CD8-positive, alpha-beta memory T cell (primary cell): ENCODE measurements at places on chromosomes 3 and 15.

DNA sequence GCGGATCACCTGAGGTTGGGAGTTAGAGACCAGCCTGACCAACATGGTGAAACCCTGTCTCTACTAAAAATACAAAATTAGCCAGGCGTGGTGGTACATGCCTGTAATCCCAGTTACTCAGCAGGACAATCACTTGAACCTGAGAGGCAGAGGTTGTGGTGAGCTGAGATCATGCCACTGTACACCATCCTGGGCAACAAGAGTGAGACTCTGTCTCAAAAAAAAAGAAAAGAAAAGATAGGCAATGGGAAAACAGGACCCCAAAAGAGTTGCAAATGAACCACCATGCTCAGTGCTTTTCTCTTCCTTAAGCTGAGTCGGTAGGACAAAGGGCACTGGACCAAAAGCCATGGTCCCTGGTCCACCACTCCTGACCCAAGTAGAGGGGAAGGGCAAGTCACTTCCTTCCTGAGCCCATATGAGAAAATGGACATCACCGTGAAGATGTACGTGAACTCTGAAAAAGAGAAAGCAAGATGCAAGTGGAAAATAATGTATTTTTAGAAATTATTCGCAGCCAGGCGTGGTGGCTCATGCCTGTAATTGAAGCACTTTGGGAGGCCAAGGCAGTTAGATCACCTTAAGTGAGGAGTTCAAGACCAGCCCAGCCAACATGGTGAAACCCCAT lies 2.6 kb downstream of the ITGB5 start:
- DNase-seq: no peak

DNA sequence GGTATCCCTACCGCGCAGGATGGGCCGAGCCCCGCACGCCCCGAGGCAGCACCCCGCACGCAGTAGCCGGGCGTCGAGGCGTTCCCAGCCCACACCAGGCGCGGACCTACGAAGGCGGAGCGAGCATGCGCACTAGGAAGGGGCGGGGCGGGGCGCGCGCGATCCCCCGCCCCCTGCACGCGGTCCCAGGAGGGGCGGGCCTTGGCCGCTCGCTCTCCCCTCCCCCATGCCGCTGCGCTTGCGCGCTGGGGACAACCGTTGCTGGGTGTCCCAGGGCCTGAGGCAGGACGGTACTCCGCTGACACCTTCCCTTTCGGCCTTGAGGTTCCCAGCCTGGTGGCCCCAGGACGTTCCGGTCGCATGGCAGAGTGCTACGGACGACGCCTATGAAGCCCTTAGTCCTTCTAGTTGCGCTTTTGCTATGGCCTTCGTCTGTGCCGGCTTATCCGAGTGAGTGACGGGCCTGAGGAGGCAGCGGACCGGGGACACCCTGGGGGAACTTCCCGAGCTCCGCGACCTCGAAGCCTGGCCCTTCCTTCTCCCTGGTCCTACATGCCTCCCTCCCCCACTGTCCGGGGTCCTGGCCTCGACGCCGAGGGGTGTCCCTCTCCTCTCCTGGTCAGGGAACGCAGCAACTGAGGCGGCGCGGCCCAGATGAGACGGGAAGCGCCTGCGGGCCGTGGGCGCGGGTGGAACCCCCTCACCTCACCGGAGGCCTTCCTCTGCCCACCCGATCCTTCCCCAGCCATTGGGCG lies at the start of gene SPESP1:
Gene SPESP1 (plus strand): TSS at position 258 of the 755 bp plus-strand sequence. CDS start 129 bp downstream, at position 387.
- DNase-seq: no peak

GRCh38 chr15:75723847-75724660 lies 11.4 kb upstream of the CSPG4 start:
- DNase-seq: no peak

- DNase-seq: peak; percentile 24
These were observed 1.5 kb downstream of the ABTB1 start for GRCh38 chr3:127674101-127674721.

GRCh38 chr3:16319723-16320122 lies 54.7 kb downstream of the OXNAD1 start:
- no peak for DNase-seq

GRCh38 chr15:82850731-82851130 lies 41.3 kb downstream of the WHAMM start:
- DNase-seq: no peak

DNA sequence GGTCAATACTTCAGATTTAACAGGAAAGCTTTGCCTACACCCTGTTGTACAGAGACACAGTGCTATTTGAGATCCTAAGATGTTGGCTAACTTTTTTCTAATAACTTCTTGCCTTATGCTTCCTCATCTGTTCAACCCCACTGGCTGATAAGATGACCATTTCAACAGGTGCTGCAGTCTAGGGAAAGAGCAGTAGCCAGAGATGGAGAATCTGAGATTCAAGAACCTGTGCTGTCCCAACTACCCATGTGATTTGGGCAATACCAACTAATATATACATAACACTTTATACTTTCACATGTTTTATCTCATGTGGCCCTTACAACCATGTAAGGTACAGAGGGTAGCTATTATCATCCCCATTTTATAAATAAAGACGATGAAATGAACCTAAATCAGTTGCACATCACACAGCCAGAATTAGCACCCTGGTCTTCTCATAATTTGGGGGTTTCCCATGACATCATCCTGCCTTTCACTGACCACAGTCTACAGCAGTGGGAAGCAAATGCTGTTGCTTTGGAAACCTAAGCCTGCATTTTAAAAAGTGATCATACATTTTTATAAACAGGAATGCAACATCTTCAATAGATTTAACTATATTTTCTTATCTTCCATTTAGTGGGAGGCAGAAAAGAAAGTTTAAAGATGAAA lies 9.7 kb downstream of the TTC23 start:
- no peak for DNase-seq

GRCh38 chr15:48631176-48631770 lies 14.2 kb downstream of the FBN1 start:
- DNase-seq: no peak

DNA sequence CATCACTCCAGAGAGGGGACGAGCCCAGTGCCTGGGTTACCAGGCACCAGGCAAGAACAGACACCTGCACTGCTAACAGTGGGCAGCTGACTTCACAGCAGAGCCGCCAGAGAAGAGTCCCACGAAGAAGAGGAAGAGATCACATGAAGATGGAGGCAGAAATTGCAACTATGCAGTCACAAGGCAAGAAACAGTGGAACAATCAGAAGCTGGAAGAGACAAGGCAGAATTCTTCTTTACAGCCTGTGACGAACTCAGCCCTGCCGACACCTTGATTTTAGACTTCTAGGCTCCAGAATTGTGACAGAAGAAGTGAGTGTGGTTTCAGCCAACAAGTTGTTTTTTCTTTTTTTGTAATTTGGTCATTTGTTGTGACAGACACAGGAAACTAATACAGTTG lies 59.2 kb downstream of the IL12A start:
- no peak for DNase-seq

GRCh38 chr3:13651775-13652428 lies 103.0 kb downstream of the FBLN2 start:
- DNase-seq: no peak

DNA sequence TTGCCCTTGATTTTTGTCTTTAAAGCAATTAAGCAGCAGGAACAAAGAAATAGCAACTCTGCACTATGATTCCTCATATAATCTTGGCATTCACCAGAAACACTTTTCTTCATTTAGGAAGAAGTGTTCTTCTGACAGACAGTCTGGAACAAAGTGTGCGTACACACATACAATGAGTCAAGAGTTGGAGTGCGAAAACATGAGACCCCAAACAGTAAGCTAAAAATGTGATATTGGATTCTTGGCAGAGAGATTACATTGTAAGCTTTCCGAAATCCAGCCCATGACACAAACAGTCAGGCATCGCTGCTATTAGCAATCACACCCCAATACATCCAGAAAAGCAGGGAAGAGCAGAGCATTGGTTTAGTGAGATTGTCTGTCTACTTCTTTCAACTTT lies 306.7 kb upstream of the TBC1D5 start:
- no peak for DNase-seq

GRCh38 chr15:60423537-60423936 lies 25.8 kb upstream of the ANXA2 start:
- DNase-seq: no peak

GRCh38 chr3:126113238-126113555 lies 29.3 kb upstream of the SLC41A3 start:
- no peak for DNase-seq

DNA sequence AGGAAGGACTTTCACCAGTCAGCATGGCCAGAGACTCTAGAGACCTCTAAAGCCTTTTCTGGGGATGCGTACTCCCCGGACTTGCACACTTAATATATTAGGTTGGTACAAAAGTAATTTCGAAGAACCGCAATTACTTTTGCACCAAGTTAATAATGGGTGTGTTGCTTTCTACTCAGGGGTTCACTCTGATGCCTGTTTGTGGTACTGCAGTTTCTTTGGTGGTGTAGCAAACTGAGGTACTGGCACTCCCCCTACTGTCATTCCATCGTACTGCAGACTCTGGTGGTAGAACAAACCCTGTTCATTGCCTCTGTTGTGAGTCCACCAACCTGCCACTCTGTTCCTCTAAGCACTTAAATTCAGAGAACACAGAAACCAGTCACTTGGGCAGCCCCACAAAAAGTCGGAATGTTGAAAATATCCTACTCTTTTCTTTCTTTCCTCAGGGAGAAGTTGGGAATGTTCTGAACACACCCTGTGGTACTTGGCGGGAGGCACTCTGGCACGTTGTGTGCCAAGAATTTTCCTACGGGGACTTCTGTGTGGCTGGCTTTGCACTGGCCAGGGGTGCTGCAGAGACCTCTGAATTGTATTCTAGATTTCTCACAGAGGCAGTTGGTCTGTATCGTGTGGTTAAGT lies 46.3 kb downstream of the GABRG3 start:
- no peak for DNase-seq

- no peak for DNase-seq
These were observed 124.2 kb downstream of the IMPG2 start for GRCh38 chr3:101195951-101196713.

- no peak for DNase-seq
These were observed 156.0 kb downstream of the PLD1 start for GRCh38 chr3:171654326-171654725.

DNA sequence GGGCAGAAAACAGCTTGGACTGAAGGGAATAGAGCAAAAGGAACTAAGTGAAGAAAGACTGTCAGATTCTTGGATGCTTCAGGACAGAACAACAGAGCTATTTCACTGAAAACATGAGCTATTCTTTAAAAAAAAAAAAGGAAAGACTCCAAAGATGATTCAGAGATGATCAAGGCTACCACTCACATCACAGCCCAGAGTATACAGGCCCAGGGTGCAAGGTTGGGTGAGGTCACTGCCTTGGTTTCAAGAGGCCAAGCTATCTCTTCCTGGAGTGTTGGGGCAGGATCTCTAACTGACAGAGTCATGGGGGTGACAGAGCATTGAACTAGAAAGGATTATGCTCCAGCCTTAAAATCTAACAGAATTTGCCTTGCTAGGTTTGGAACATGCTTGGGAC lies 118.1 kb downstream of the AGBL1 start:
- no peak for DNase-seq

- DNase-seq: no peak
These were observed 10.5 kb downstream of the CDIN1 start for GRCh38 chr15:36589971-36590370.

GRCh38 chr3:113205481-113205880 lies 5.9 kb upstream of the BOC start:
- DNase-seq: no peak

DNA sequence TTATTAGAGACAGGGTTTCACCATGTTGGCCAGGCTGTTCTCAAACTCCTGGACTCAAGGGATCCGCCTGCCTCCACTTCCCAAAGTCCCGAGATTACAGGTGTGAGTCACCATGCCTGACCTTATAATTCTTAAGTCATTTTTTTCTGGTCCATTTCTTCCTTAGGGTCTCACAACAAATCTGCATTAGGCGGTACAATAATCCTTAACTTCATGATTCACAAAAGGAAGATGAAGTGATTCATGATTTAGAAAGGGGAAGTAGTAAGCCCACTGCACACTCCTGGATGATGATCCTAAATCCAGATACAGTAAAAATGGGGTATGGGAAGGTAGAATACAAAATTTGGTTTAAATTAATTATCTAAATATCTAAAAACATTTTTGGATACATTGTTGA lies 45.0 kb upstream of the TKT start:
- no peak for DNase-seq

DNA sequence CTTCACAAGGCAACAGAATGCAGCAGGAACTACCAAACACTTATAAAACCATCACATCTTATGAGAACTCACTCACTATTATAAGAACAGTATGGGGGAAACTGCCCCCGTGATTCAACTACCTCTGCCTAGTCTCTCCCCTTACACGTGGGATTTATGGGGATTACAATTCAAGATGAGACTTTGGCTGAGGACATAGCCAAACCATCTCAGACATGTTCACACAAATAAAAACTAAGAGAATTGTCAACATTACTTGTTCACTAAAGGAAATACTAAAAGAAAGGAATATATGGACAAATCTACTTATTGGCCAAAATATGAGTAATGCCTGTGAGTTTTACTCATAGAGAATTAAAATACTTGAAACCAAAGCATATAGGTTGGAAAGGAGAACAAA lies 505.1 kb downstream of the IGSF11 start:
- no peak for DNase-seq

- DNase-seq: no peak
These were observed 69.1 kb downstream of the KBTBD8 start for GRCh38 chr3:67067251-67067650.

- no peak for DNase-seq
These were observed 221.0 kb upstream of the TPM1 start for GRCh38 chr15:62821384-62822131.

GRCh38 chr15:100284701-100285100 lies 57.1 kb downstream of the ADAMTS17 start:
- no peak for DNase-seq

- DNase-seq: no peak
These were observed 4.7 kb downstream of the TMCC1 start for GRCh38 chr3:129888771-129889170.

- DNase-seq: no peak
These were observed 3.6 kb upstream of the BAHD1 start for GRCh38 chr15:40436892-40437751.

DNA sequence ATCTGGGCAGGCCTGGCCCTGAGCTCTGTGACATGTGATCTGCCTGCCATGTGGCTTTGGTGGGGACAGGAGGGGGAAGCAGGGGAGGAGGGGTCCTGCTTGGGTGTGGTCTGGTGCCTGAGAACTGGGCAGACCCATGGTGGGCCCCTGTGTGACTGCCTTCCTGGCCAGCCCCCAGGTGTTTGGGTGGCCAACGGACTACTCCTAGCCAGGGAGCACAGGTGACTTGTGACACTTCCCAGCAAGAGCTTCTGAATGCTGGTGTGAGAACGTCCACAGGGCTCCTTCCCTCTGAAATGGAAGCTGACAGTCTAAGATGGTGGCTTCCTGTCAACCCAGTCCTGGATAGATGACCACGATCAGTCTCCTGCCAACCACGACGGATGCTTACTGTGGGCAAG lies 136.1 kb upstream of the MEF2A start:
- DNase-seq: no peak
